OCI-LY7 (cell line): ENCODE measurements at places on chromosomes 12 and 14. TPM values are rescaled to one million over a fixed set of nuclear protein-coding genes. Genes with fewer than 3 reads are reported as not detected.
A peak's percentile ranks its signal among the peaks of the same experiment; 100 is the strongest.

DNA sequence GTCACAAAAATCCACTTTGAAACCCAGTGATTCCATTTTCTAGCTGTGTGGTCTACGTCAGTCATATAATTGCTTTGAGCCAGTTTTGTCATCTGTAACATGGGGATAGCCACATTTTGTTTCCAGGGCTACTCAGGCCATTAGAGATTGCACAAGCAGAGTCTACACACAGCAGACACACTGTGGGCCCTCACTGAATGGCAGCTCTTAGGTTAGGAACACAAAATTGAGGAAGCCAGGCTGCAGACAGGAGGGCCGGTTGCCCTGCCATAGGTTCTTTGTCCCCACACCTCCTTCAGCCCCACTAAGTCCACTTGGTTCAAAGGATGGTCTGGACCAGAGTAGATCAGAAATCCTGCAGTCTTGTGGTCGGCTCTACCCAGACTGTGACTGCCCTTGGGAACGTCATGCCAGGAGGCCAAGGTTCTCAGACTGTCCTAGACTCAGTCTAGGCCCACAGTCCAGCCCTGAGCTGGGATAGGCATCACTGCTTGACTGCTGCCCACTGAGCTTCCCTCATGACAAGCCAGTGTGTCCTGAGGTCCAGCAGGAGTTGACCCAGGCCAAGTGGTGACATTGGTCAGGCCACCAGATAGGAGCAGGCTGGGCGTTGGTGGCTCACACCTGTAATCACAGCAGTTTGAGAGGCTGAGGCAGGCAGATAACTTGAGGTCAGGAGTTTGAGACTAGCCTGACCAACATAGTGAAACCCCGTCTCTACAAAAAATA, 3.8 kb upstream of the MYH7 start:
- DNase-seq, result no peak

DNA sequence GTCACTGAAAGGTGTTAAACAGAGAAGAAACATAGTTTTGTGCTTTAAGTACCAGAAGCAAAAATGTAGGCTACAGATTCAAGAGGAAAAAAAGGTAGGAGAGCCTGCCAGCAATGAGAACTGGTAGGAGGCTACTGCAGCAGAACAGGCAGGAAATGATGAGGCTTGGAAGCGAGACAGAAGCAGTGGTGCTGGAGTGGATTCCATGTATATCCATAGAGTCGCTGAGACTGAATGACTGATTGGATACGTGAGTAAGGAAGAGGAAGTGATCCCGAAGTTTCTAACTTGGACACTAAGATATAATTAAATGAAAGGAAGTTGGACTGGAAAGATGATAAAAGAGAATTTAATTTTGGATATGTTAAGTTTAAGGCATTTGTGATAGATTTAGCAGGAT, 45.0 kb upstream of the CCDC91 start:
- no peak for DNase-seq

DNA sequence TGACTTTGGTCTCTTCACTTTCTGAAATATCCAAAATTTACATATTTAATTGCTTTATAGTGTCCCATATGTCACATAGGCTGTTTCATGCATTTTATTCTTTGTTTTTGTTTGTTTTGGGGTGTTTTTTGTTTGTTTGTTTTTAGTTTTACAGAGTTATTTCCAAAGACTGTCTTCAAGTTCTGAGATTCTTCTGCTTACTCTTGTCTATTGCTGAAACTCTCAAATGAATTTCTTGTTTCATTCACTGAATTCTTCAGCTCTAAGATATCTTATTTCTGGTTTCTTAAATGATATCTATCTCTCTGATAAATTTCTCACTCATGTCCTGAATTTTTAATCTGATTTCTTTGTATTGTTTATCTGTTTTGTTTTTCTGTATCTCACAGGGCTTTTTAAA, 412.0 kb upstream of the ATP2B1 start:
- DNase-seq, result peak; percentile 31

DNA sequence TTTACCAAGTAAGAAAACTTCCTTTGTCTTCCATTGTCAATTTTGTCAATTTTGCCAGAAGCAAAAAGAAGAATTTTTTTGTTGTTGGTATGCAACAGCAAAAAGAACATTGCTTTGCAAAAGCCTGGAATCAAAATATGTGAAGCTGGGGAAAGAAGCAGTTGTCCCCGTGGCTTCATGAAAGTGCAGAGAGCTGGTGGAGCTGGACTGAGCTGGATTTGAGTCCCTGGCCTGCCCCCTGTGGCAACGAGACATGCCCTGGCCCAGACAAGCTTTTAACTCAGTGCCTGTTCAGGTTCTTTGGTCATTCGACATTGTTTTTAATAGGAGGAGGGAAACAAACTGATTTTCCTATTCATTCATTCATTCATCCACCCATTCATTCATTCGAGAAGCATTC, 70.3 kb downstream of the SLC15A4 start:
- no peak for DNase-seq

GRCh38 chr14:42565556-42565955, 958.9 kb downstream of the LRFN5 start:
- DNase-seq, result no peak

DNA sequence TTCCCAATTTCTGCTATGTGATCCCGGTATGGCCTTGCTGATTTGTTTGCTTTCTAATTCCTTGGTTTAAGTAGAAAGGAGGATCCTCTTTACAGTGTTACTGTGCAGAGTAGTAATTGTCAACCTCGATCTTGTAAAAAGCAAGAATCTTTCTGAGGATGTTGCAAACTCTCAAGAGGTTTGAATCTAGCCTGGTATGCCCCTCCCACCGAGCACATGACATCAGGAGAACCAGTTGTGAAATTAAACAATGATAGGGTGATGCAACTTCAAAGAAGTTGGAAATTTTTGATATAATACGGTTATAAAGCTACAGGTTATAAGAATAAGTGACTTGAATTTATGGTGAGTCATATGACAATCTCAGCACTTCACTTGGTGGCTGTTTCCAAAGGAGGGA, 35.0 kb upstream of the FUT8 start:
- no peak for DNase-seq

DNA sequence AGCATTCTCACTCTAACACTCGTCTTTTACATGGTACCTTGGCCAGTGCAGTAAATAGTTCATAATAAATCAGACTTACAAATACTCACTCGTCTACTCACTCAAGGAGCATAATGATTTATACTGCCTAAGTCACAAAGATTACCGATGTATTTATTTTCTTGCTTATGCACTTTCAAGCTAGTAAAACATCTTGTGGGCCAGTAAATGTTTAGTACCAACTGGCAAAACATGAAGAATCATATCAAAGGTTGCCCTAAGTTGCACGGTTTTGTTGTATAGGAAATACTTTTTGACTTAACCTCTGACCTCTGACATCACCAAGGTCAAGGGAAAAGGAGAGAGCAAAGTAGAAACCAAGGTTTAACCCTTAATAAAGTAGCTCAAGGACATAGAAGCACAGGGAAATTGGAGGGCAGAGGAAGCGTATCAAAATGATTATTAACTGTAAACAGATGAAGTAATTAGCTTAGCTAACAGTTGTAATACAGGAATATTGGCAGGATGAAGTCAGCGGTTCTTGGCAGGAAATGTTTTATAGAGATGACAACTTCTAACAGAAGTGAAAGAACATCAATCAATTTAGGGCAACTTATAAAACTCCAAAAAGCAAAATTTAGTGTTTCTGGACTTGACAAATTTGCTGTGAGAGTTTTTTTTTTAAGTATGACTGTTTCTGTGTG, 131.9 kb downstream of the HMGA2 start:
- DNase-seq, result no peak

The ARHGEF25 gene
- total RNA-seq, result not detected in 2 replicates

- peak; percentile 4 for DNase-seq
Measured at GRCh38 chr12:2064071-2064507, 11.3 kb downstream of the CACNA1C start.

GRCh38 chr12:43292699-43293098, 259.3 kb downstream of the ADAMTS20 start:
- DNase-seq, result no peak

DNA sequence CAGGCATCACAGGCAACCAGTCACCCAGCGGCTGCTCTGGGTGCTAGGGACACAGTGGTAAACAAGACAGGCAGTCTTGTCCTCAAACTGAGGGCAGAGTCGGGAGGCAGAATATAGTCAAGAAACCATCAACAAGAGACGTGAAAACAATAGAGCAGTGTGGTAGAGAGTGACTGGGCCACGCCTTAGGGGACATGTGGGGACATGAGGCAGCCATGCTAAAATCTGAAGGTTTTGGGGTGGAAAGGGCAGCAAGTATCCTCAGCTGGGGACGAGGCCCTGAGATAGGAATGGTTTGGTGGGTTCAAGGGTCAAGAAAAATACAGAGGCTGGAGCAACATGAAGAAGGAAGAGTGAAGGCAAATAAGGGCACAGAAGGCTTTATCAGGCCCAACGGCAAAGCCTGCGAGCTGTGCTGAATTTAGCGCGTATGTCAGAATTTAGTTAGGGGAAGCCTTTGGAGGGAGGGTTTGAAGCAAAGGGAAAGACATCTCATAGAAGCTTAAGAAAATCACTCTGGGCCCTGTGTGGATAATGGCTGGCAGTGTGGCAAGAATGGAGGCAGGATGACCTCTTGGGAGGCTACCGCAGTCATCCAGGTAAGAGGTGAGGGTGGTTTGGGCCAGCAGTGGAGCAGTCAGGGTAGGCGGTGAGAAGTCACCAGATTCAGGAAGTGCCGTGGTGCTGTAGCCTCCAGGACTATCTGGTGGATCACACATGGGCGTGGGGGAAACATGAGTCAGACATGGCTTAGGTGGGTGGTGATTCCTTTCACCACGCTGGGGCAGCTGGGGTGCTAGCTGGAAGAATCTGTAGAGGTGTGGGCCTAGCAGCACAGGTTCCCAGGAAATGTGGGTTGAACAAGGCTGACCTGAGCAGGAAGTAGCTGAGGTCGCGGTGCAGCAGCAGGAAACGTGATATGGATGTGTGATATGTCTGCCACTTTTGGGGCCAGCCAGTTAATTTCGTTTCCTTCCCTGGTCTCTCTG, 3.0 kb downstream of the EVL start:
- peak; percentile 75 for DNase-seq

- no peak for DNase-seq
Measured at GRCh38 chr12:15472036-15472435, 149.7 kb downstream of the PTPRO start.

The BATF gene
- 1.1 and 1.5 TPM in 2 replicates for total RNA-seq

The MYO1H gene
- total RNA-seq, result 0.11 and 0.59 TPM in 2 replicates

- DNase-seq, result no peak
Measured at GRCh38 chr12:92000597-92000996, 145.0 kb downstream of the BTG1 start.

DNA sequence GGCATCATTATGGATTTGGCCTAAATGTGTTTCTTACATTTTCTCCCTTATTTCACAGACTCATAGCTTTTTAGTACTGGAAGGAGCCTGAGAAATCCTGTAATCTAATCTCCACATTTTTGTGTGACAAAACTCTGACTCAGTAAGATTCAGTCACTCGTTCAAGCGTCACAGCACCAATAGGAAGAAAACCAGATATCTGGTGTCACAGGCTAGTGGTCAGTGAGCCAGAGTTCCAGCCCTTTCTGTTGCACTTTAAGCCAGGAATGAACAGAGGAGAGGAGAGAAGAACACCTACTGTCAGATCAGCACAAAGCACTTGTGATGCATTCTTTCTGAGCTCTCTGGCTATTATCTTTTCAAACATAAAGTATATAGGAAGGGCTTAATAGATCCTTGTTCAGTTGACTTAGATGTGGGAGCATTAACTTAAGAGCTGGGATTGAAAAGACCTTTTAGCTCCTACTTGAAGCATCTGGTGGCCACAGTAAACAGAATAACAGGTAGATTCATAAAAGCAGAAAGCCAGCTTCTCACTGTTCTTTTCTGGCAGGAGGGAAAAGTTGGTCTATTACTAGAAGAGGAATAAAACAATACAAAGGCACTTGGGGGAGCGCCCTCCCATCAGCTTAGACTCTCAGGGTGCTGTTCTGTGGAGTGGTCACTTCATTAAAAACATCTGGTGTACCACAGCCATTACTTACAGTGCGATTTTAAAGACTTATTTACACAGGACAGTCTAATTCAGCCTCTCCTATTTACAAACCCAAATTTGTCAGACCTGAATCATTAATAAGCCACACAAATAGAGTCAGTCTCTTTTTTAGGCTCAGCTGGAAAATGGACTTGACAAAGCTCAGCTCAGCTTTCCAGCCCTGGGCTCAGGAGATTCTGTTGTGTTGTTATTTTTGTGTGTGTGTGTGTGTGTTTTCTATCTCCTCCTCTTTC, 12.2 kb upstream of the NID2 start:
- no peak for DNase-seq

The CDCA3 gene
- total RNA-seq, result 151 and 161 TPM in 2 replicates

The SLC24A4 gene
- total RNA-seq, result not detected in 2 replicates

The TMEM63C gene
- total RNA-seq, result 4.7 and 6.6 TPM in 2 replicates

The KCNA5 gene
- total RNA-seq, result not detected in 2 replicates

The ATP2A2 gene
- 166 and 178 TPM in 2 replicates for total RNA-seq

DNA sequence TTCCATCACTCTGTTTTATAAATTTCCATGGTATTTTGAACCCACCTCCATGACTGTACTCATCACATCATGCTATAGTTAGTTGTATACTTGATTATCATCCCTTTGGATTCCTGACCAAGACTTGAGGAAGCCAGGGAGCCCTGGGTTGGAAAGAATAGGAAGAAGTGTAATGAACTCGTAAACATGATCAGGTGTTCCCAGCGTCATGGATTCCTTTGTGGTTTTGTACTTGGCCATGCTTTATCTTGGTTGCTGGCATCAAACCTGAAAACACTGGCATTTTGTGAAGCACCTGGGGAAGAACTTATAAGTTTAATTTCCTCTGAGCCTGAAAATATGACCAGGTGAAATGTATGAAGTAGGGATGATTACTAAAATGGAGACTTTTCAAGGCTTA, 76.4 kb downstream of the CHST11 start:
- no peak for DNase-seq

DNA sequence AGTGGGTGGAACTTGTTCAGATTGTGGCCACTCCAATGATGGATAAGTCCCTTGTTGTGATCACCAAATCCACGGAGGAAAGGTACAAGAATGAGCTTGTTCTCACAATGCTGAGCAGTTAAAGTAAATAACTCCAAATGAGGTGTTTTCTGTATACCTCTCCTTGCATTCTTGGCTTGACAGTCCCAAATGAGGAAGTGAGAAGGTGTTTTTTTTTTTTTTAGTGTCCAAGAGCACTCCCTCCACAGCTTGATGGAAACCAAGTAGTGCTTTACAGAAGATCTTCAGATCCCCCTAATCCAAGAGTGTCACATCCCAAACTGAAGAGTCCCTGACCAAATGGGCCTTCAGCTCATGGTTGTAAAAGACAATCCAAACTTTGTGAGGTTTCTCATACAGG, 153.6 kb downstream of the ATP23 start:
- peak; percentile 16 for DNase-seq

The FAM90A1 gene
- total RNA-seq, result not detected in 2 replicates

DNA sequence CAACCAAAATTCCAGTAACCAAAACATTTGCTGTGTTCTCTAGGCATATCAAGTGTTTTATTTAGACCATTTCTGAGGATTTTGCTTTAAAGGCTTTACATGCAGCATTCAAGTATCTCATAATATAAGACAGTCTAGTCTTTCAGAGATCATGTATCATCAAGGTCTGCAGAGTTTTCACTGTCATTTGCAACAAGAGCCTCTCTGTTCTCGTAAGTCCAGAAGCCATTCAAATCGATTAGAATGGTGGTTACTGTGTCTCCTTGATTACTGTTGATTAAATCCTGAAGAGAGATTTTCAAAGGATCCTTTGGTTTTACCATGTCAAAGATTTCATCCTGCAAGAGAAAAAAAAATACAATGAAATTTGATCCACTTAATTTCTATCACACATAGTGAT, 36.3 kb downstream of the PPP2R3C start:
- DNase-seq, result no peak

- no peak for DNase-seq
Measured at GRCh38 chr12:107320929-107321631, 227.7 kb upstream of the CRY1 start.

The TESPA1 gene
- 21.9 and 24.1 TPM in 2 replicates for total RNA-seq

GRCh38 chr14:80260645-80261044, 49.3 kb upstream of the DIO2 start:
- DNase-seq, result no peak
